ENCODE measurements at places on chromosomes 6 and 20.

DNA sequence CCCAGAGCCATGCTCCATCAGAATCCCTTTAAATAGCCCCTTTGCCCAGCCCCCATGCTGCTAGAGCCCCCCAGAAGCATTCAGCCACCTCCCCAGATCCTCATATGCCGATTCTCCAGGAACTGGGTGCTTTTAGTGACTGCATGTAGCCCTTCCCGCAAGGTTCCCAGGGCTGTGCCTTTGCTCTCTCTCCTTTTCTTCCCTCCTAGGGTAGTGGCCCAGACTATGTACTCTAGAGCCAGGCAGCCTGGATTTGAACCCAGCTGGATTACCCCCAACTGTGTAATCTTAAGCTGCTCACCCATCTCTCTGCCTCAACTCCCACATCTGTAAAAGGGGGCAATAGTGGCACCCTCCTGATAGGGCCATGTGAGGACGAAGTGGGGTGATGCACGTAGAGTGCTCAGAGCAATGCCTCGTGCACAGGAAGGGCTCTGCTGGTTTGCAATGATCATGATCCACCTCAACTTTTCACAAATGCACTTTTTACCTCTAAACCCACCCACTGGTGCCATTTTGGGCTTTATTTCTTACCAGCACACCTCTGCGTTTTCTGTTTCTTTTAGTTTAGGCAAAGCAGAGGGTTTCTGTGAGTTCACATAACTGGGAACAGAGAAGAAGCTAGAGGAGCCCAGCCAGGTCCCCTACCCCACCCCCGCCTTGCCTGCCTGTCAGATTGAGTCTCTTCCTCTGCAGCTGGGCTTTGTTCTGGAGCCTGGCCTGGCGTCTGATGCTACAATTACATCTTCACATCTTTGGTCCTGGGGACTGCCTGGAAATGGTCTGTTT lies 396.5 kb downstream of the RNGTT start:
- DNase-seq: no peak

- no peak for DNase-seq
Observed at GRCh38 chr6:10487668-10488327, 33.4 kb upstream of the GCNT2 start.

DNA sequence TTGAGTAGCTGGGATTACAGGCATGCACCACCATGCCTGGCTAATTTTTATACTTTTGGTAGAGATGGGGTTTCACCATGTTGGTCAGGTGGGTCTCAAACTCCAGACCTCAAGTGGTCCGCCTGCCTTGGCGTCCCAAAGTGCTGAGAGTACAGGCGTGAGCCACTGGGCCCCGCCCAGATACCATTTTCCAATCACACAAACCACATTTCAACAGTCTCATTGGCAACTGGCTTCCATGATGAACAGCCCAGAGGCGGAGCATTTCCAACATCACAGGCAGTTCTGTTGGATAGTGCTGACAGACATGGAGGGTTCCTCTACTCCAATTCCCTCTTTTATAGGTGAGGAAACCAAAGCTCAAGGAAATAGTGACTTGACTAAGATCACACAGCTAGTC lies 43.9 kb upstream of the PLCB4 start:
- no peak for DNase-seq

- no peak for DNase-seq
Observed at GRCh38 chr6:140062043-140063020, 687.9 kb upstream of the CITED2 start.

DNA sequence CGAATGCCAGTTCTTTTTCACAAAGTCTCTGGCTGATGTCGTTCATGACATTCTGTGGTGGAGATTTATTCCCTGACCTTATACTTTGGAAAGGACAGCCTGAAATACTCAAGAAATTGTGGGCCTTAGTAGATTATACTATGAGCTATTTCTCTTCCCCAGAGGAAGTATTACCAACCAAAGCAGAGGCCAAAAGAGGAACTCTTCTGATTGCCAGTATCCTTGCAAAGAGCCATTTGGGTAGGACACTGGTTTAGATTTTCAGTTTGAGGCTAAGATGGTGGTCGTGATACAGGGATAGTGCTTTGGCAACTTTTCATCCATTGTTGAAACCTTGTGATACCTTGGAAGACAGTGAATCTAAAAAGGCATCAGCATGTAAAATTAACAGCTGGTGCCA lies 327.3 kb downstream of the HACE1 start:
- DNase-seq: no peak

DNA sequence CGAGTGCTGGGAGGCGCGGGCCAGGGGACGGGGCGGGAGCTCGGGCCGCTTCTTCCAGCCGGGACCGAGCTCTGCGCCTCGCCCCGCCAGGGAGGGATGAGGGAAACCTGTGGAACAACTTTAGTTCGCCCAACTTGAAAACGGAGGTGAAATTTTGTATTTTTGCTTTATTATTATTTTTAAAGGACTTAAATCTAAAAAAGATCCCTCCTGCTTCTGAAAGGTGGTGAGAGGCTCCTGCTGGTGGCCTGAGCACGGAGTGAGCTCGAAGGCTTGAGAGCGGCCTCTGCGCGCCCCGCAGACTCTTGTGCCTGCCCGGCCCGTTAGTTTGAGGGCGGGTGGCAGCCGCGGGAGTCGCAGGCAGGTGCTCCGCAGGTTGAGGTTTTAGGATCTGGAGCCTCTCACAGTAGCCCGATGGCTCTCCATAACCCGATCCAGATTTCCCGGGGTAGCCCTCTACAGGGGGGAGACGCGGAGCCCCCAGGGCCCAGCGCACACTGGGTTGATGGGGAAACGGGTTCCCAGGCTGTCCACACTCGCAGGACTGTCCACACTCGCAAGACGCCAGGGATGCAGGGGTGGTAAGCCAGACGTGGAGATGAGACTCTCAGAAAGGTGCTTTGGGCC lies 46.2 kb upstream of the SUPT3H start:
- DNase-seq: peak; percentile 15

DNA sequence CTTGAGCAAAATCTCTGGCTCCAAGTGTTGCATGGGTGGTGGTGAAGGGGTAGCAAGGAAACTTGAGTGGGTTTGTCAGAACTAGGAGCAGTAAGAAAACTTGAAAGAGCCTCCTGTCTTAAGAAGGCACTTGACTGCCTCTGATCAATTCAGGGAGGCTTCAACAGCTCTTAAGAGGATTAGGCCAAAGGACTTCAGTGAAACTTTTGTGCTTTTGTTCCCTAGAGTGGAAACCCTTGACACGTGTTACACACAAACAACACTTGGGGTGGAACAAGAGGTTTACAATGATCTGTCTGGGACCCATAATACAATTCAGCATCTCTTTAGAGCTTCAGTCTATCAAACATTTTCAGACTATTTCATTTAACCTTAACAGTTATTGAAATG lies 80.1 kb upstream of the ARMC2 start:
- no peak for DNase-seq

- DNase-seq: no peak
Observed at GRCh38 chr6:7419065-7419464, 29.5 kb downstream of the RIOK1 start.

DNA sequence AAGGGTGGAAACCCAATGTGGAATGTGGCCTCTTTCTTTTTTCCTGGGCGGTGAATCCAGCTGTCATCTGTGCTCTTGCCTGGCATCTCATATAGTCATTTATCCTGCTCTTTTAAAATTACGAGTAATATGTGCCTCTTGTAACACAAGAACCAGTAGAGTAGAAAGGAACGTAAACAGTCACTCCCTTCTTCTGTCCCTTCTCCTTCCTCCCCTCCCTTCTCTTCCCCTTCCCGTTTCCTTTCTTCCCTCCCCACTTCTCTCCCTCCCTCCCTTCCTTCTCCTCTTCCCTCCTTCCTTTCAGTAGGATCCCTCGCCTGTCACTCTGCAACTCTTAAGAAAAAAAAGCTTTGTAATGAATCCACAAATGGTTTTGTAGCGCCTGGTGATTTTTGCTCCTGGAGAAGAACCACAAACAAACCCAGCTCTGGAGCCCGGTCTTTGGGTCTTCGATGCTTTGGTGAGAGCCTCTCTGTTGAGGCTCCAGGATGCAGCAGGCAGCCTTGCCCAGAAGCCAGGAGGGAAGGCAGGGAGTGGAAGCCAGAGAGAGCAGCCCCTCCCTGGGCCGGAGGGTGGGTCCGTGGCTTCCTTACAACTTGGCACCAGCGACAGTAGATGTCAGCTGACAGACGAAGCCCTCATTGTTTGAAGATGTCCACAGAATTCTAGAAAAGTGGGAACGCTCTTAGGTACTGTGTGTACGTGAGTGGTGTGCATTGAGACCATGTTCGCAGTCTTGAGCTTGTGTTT lies 15.0 kb downstream of the DUSP22 start:
- DNase-seq: no peak

- DNase-seq: no peak
Observed at GRCh38 chr6:169009628-169010027, 244.0 kb downstream of the THBS2 start.

DNA sequence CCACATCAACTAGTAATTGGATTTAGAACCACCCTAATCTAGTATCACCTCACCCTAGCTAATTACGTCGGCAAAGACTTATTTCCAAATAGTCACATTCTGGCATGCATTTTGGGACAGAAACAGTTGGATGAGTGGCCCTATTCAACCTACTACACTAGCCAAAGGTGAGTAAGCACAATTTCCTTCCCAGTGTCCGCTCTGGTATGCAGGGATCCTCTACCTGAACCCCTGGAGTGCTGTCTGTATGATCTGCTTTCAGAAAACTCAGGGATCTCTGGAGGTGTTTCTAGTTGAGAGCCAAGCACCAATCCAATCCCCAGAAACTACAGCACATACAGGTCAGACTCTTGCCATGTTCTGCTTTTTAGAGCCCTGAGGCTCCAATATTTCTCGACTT lies 717.4 kb upstream of the MANEA start:
- no peak for DNase-seq

DNA sequence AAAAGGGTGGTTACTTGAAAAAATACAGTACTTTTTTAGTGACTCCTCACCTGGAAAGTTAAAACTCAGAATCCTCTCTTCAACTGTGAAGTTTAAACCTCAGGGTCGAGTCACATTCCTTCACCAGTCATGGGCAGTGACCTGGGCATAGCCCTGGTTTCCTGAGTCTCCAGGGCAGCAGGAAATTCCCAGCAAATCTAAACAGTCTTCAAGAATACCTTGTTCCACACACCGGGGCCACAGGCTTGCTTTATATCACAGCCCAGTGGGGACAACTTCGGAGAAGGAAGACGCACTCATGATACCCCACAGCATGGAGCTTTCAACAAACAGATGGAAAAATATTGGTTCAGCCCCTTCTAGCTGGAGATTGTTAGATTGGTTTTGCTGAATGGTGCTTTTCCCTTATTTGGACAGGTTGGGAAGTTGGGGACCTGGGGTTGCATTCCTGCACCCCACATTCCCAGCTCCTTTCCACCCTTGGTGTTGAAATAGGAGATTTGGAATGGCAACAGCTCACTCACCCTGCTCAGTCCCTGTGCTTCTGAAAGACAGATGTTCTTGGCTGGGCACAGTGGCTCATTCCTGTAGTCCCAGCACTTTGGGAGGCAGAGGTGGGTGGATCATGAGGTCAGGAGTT lies 113.0 kb upstream of the TMEM170B start:
- no peak for DNase-seq

DNA sequence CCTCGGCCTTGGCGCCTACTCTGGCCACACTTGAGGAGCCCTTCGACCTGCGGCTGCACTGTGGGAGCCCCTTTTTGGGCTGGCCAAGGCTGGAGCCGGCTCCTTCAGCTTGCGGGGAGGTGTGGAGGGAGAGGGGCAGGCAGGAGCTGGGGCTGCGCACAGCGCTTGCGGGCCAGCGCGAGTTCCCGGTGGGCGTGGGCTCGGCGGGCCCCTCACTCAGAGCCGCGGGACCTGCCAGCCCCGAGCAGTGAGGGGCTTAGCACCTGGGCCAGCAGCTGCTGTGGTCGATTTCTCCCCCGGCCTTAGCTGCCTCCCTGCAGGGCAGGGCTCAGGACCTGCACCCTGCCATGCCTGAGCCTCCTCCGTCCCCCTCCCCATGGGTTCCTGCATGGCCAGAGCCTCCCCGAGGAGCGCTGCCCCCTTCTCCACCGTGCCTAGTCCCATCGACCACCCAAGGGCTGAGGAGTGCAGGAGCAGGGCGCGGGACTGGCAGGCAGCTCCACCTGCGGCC lies 136.8 kb downstream of the EPHA7 start:
- no peak for DNase-seq

DNA sequence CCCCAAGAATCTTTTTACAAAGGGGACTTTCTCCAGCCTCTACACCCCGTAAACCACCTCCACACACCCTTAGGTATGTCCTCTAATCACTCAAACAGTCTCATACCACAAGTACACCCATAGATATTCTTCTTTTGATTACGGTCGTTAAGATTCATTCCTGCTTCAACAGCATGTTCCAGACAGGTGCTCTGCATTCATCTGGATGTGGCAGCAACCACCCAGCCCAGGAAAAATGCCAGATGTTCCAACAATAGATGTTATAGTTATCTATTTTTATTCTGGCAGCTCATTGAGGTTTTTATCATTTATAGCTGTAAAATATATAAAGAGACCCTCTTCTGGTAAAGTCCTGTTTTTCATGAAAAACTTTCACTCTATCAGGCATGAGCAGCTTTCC lies 60.7 kb downstream of the SIM1 start:
- DNase-seq: no peak

GRCh38 chr6:89458704-89459103 lies 25.8 kb downstream of the ANKRD6 start:
- no peak for DNase-seq

DNA sequence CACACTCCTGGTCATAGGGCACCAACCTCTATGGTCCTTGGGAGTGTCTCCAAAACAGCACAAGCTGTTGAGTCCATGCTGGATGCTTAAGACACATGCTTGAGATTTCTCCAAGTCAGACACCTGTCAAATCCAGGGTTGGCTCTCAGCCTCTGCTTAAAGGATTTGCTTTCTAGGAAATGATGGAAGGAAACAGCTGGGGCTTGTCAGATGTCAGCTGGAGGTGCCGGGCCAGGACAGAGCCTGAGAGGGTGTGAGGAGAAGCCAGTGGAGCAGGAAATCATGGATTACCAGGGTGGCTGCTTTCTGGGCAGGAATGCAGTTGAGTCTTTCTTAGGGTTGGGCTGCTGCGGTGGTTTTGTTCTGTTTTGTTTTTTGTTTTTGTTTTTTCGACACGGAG lies 83.0 kb upstream of the FAM184A start:
- no peak for DNase-seq

DNA sequence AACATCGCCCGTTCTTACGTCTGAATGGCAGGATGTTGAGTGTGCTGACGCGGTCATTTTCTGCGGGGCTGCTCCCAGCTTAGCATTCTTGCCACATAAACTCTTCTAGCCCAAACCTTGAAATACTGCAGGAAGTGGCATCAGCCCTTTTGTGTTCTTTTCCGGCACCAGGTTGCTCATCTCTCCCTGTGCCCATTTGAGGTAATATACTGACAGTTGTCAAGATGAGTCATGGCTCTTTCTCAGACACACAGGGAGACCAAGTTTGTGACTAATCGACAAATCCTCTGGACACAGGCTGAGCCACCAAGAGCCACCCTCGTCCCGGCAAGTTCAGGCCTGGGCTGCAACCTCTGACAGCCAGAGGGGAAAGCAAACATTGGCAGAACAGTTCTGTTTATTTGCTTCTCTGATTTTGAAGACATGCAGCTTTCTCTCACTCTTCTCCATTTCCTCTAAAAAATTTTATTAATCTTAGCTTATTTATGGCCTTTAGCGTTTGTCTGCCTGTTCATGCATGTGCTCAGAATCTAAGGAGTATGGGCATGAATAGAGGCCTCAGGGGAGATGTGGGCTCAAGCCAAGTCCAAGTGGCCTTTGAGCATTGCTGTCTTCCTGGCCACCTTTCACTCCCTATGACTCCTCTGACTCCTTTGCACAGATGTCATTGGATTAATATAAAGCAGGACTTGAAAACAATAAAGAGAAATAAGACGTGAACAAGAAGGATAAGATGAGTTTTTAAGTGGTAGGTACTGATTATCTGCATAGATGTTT lies 328.2 kb upstream of the JAG1 start:
- DNase-seq: no peak

Data from stimulated activated naive CD8-positive, alpha-beta T cell treated with anti-CD3 and anti-CD28 coated beads, Interleukin-15, amount 100 ng/mL, for 72 hours (primary cell).